ENCODE measurements at places on chromosomes 2 and 18. TPM values are rescaled to one million over a fixed set of nuclear protein-coding genes. Genes with fewer than 3 reads are reported as not detected.

DNA sequence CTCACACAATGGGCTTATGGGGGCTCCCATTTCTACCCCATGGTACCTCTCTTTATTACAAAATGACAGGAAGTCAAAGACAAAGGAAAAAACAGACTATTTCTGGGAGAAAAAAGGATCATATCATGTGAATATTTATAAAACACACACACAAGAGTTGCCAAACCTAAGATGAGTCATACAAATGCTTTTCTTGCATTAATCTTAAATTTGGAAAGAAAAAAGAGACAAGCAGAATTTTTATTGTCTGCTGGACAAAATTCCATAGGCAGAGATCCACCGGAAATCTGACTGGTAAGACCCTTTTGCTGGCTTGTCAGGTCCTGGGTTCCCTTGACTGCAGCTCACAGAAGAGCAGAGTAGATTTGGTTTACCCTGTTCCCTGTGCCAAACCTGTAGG is 1732.3 kb upstream of the PIK3C3 start:
- H3K4me3 ChIP-seq = no peak overlapping the region
- no peaks in the 10 kb centered on the region for H3K4me1 ChIP-seq
- no peak overlapping the region for H3K27ac ChIP-seq
- DNase-seq = no peak
- peaks cover 3% of the 10 kb centered on the region for H3K27me3 ChIP-seq

DNA sequence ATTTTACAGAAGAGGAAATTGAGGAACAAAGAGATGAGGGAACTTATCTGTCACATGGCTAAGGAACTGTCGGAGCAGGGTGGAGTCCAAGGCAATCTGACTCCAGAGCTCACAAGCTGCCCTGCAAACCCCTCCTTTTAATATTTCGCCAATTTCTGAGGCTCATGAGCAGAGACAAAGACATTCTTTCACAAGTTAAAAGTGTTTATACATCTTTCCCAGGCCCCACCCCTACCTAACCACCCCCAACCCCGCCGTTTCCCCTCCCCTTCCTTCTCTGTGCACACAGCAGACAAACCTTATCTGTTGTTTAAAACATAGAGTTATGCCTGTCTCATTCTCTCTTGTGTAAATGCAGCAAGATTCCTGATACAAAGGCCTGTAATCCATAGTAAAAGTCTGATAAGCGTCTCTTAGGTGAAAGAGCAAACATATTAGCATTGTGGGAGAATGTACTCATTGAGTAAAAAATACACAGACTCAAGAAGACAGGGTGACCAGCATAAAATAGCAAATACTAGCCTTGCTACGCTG is 44.3 kb downstream of the EPHA4 start:
- peaks cover 14% of the 10 kb centered on the region for H3K4me1 ChIP-seq
- no peak for DNase-seq
- no peaks in the 10 kb centered on the region for H3K27me3 ChIP-seq
- no peaks in the 10 kb centered on the region for H3K36me3 ChIP-seq
- no peak overlapping the region for H3K27ac ChIP-seq

The VAMP5 gene
- not detected for total RNA-seq

The IL37 gene
- total RNA-seq = not detected

The LIPG gene
- 1.5 TPM for total RNA-seq

All from chondrocyte (in vitro differentiated cells).